HCT116 (cell line): ENCODE measurements at places on chromosomes 7 and 10. TPM values are rescaled to one million over a fixed set of nuclear protein-coding genes. Genes with fewer than 3 reads are reported as not detected.
A peak's percentile ranks its signal among the peaks of the same experiment; 100 is the strongest.

Gene ZNF488
- 3.9 TPM for total RNA-seq

DNA sequence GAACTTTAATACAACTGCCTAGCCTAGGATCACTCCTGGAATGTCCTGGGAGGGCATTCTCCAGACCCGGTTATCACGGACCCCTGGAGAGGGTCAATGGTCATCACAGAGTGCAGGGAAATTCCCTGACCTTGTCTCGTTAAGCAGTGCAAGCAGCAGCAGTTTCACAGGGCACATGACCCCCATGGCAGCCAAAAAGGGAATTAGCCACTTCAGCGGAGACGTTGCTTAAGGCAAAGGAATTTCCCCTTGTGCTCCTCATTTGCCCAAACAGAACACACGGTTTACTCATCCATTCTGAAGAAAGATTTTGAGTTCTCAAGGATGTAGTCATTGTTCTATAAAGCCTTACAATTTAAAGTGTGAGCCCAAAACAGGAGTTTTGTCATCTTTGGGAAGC lies 260.3 kb downstream of the SNX13 start:
- no peaks in the 10 kb centered on the region for H3K27me3 ChIP-seq
- no peak overlapping the region for H3K27ac ChIP-seq
- H3K4me1 ChIP-seq, result no peaks in the 10 kb centered on the region
- H3K4me3 ChIP-seq, result no peak overlapping the region
- H3K36me3 ChIP-seq, result no peaks in the 10 kb centered on the region

DNA sequence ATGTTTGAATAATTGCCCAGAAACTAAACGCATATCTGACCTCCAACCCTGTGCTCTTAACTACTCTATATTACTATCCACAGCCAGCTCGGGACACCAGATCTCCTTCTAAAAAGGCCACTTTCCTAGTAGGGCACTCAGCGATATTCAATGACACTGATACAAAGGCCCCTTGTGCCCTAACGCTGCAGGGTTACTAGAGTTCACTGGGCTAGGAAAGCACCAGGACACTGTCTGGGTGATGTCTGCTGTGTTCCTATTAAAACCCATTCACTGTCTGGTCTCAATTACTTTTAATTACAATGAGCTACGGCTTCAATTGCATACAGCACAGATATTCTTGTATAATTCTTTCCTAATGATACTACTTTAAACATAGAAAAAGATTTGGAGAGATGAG lies 91.7 kb downstream of the SORCS1 start:
- no peak overlapping the region for H3K4me3 ChIP-seq
- no peaks in the 10 kb centered on the region; the same call in 1 of the 2 replicates for H3K4me1 ChIP-seq
- H3K36me3 ChIP-seq, result no peaks in the 10 kb centered on the region
- no peaks in the 10 kb centered on the region for H3K27me3 ChIP-seq

GRCh38 chr7:98294798-98295382 lies 13.4 kb downstream of the BRI3 start:
- peak; percentile 41 for DNase-seq
- H3K27me3 ChIP-seq, result no peaks in the 10 kb centered on the region
- H3K27ac ChIP-seq, result peak overlapping the region; percentile 21; the same call in 1 of the 2 replicates
- H3K4me3 ChIP-seq, result no peak overlapping the region
- H3K4me1 ChIP-seq, result peaks cover 13% of the 10 kb centered on the region
- H3K36me3 ChIP-seq, result peaks cover 32% of the 10 kb centered on the region

DNA sequence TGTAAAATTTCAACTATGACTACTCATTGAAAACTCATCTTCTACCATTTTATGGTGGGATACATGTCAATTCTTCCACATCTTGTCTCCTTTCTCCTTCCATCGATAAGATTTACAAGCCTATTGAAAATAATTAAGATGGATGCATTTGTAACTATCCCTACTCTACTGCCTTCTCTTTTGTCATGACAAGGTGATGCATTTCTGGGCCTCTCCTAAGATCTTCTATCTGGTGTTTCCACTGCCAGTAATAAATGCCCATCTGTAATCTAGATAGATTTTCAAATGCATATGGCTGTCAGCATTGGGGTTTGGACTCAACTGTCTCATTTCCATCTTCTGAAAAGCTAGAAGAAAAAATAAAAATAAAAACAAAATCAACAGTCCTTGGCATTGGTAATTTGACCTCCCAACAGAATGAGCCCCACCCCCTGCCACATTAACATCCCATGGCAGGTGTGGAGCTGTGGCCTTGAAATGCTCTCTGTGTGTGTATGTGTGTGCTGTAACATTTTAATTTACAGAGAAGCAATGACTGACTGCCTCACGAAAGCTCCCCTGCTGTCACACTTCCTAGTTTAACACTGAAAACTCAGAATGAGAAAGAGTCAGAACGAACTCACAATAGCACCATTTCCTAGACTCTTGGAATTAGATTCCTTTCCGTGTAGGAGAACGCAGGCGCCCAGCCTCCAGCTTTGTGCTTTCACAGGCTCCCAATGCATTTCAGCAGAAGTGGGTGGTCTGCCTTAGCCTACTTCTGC lies 74.2 kb downstream of the RHOBTB1 start:
- no peaks in the 10 kb centered on the region for H3K4me1 ChIP-seq
- no peaks in the 10 kb centered on the region for H3K27me3 ChIP-seq
- no peak overlapping the region for H3K27ac ChIP-seq
- no peak overlapping the region for H3K4me3 ChIP-seq
- H3K36me3 ChIP-seq, result no peaks in the 10 kb centered on the region

GRCh38 chr7:116984511-116984910 lies 31.2 kb downstream of the ST7 start:
- no peaks in the 10 kb centered on the region for H3K27me3 ChIP-seq
- H3K4me1 ChIP-seq, result no peaks in the 10 kb centered on the region
- H3K4me3 ChIP-seq, result no peak overlapping the region
- no peak overlapping the region for H3K27ac ChIP-seq
- DNase-seq, result no peak
- H3K36me3 ChIP-seq, result no peaks in the 10 kb centered on the region

GRCh38 chr10:3172081-3172445 lies 519 bp downstream of the PITRM1 start:
- H3K4me3 ChIP-seq, result peak overlapping the region; percentile 76
- peaks cover 10% of the 10 kb centered on the region for H3K36me3 ChIP-seq
- peak overlapping the region; percentile 76 for H3K27ac ChIP-seq
- H3K4me1 ChIP-seq, result no peaks in the 10 kb centered on the region; the same call in 1 of the 2 replicates
- DNase-seq, result peak; percentile 6

Gene ZNF117
- total RNA-seq, result 2.5 TPM

- H3K4me3 ChIP-seq, result no peak overlapping the region
- no peak for DNase-seq
- no peak overlapping the region for H3K27ac ChIP-seq
- H3K36me3 ChIP-seq, result no peaks in the 10 kb centered on the region
Measured at GRCh38 chr10:42149722-42150427, 488.5 kb downstream of the ZNF33B start.

DNA sequence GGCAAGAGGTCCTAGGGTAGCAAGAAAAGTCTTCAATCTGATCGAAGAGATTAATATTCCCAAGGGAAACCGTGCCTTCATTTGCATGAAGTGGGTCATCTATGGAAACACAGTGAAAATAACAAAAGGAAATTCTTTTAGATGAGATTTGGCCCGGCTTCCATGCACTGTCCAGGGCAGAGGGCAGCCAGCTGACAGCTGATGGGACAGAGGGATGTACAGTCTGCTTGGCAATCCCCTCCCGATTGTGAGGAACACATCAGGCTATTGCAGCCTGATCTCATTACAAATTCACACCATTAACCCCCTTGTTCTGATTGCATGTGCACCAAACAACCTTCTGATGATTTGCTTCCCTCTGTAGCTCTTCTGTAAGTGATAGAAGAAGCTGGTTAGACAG lies 105.3 kb downstream of the FRMD4A start:
- H3K27ac ChIP-seq, result no peak overlapping the region
- H3K27me3 ChIP-seq, result peaks cover 72% of the 10 kb centered on the region
- H3K36me3 ChIP-seq, result no peaks in the 10 kb centered on the region
- H3K4me3 ChIP-seq, result no peak overlapping the region

DNA sequence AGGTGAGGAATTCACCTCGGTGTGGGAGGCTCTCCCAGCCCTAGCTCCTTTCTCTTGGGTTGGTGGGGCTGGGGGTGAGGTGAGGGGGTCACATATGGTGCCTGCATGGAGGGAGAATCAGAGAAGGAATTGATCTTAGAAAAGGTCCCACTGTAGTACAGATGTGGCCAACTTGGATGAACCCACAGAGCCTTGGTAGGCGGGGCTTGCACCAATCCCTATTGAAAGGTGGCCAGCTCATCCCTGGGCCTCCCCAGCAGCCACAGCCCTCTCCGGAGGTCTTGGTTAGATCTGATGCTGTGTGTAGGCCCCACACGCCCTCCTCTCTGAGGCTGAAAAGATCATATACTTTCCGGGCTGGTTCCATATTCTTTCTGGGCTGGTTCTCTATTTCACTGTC lies 19.0 kb downstream of the HKDC1 start:
- H3K27ac ChIP-seq, result no peak overlapping the region
- H3K36me3 ChIP-seq, result no peaks in the 10 kb centered on the region
- no peaks in the 10 kb centered on the region for H3K4me1 ChIP-seq
- no peaks in the 10 kb centered on the region for H3K27me3 ChIP-seq

GRCh38 chr10:86693721-86694369 lies 25.5 kb downstream of the LDB3 start:
- no peak for DNase-seq
- H3K27ac ChIP-seq, result no peak overlapping the region
- H3K27me3 ChIP-seq, result no peaks in the 10 kb centered on the region
- no peaks in the 10 kb centered on the region for H3K4me1 ChIP-seq

Gene SRRM3
- 12.7 TPM for total RNA-seq

- H3K4me3 ChIP-seq, result no peak overlapping the region
- no peaks in the 10 kb centered on the region for H3K36me3 ChIP-seq
- no peak overlapping the region for H3K27ac ChIP-seq
- H3K27me3 ChIP-seq, result peaks cover 94% of the 10 kb centered on the region
- no peaks in the 10 kb centered on the region for H3K4me1 ChIP-seq
Measured at GRCh38 chr10:123606955-123607354, 59.2 kb upstream of the GPR26 start.

Gene CLRN3
- total RNA-seq, result 0.39 TPM

- no peaks in the 10 kb centered on the region for H3K4me1 ChIP-seq
- no peaks in the 10 kb centered on the region for H3K36me3 ChIP-seq
- no peak overlapping the region for H3K4me3 ChIP-seq
Measured at GRCh38 chr7:3080106-3080505, 36.4 kb upstream of the CARD11 start.

Gene C7orf57
- 0.15 TPM for total RNA-seq

- no peaks in the 10 kb centered on the region for H3K4me1 ChIP-seq
- no peak overlapping the region for H3K4me3 ChIP-seq
- H3K27ac ChIP-seq, result no peak overlapping the region
- H3K27me3 ChIP-seq, result no peaks in the 10 kb centered on the region
- no peaks in the 10 kb centered on the region for H3K36me3 ChIP-seq
- DNase-seq, result no peak
Measured at GRCh38 chr7:131352032-131352431, 24.4 kb downstream of the MKLN1 start.

Gene CFAP46
- total RNA-seq, result 1.4 TPM

Gene BAG3
- 57.0 TPM for total RNA-seq
